ENCODE measurements at places on chromosomes 16 and 17.

DNA sequence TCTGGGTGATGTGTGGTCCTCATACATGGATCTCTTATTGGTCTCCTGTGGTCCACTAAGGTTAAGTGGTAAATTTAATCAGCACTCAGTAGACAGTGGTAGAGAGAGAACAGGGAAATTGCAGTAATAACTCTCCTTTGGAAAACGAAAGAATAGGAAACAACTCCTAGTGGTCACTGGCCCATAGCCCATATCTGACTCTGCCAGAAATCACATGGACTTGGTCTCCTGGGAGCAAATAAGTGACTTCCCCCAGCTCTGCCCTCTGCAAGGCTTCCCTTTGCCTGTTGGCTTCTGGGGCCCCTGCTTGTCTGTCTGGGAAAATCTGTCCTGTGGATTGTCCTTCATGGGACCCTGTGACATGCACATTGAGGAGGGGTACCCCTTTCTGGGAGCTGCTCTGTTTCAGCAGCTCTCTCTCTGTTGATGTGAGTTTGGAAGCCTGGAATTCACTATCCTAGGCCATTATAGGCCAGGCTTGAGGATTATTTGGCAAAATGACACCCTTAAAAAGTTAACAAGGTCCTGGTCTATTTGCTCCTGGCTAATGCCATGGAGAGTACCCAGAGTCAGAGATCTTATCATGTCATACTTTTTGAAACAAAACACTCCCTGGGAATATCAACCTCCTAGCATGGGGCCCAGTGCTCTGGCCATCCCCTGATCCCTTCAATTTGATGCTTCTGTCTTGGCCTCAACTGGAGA lies 58.0 kb upstream of the HNF1B start:
- no peak for DNase-seq

DNA sequence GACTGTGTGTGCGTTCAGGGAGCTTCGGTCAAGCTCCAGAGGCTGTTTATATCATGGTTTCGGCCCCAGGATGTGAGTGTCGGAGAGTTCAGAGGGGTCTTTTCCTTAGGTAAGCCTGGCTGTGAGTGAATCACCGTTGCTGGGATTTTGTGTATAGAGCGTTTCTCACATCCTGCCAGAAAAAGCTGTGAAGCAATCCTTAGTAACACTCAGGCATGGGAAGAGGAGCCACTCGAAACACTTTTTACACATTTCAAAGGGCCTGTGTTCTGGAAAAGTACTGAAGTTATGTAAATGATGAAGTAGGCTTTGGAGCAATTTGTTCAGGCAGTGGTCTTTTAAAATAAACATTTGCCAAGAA lies 662 bp downstream of the PGS1 start:
- DNase-seq = no peak

DNA sequence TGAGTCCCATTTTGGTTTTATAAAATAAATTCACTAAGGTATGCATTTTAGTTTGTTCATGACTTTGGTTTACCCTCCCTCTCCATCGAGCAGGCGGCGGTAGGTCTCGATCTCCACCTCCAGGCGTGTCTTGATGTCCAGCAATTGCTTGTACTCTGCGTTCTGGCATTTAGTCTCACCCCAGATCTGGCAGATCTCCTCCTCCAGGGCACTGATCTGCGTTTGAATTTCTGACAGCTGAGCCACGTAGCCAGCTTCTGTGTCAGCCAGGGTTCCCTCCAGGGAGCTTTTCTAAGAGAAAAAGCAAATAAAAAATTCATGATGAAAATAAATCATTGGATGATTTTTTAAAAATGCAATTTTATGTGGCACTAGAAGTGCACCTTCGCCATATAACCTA lies 4.2 kb downstream of the KRT24 start:
- DNase-seq = no peak

GRCh38 chr17:58338454-58338840 lies 9.9 kb upstream of the TSPOAP1 start:
- DNase-seq = no peak

GRCh38 chr17:78829477-78829876 lies 11.1 kb downstream of the USP36 start:
- DNase-seq = no peak

DNA sequence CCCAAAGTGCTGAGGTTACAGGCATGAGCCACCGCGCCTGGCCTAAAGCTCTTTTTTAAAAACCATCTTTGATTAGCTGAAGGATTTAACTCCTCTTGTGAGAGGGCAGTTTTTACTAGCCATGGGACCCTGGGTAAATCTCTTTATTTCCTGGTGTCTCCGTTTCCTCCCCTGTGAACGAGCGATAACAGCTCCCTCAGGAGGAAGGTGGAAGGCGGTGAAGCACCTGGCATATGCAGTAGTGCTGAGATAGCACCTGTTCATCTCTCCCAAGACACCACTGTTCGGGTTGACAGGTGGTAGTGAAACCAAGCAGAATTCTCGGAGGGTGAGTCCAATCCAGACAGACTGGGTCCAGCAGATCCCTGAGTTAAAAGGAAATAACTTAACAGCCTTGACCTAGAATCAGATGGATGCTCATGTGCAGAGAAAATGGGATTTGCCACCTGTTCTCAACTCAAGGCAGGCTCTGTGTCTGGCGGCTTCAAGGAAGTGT lies 86.2 kb downstream of the CRISPLD2 start:
- DNase-seq = no peak
